Natural killer cell treated with Interleukin-12 subunit alpha and Interleukin-12 subunit beta and Interleukin-15 and Interleukin-18, amount 100 ng/mL, for 72 hours (primary cell): ENCODE measurements at places on chromosomes 2 and 18.

GRCh38 chr2:235773188-235773928, 279.5 kb downstream of the AGAP1 start:
- H3K4me1 ChIP-seq: no peaks in the 10 kb centered on the region
- no peak for DNase-seq
- H3K27me3 ChIP-seq: no peaks in the 10 kb centered on the region
- no peak overlapping the region for H3K27ac ChIP-seq

- no peak for DNase-seq
- no peaks in the 10 kb centered on the region for H3K4me1 ChIP-seq
- H3K4me3 ChIP-seq: no peak overlapping the region
Measured at GRCh38 chr2:2662847-2663356, 331.8 kb upstream of the MYT1L start.

DNA sequence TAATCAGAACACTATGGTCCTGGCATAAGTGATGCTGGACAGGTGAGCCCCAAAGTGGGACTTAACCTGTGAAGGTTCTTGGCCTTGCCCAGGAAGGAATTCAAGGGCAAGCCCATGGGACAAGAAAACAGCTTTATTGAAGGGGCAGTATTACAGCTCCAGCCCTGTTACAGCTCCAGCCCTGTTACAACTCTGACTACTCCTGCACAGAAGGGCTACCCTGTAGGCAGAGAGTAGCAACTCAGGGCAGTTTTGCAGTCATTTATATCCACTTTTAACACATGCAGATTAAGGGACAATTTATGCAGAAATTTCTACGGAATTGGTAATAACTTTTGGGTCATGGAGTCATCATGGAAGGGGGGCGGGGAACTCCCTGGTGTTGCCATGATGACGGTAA, 15.7 kb downstream of the IL37 start:
- no peaks in the 10 kb centered on the region for H3K36me3 ChIP-seq
- no peak for DNase-seq
- no peak overlapping the region for H3K4me3 ChIP-seq
- H3K27me3 ChIP-seq: peaks cover 3% of the 10 kb centered on the region
- no peak overlapping the region for H3K27ac ChIP-seq

DNA sequence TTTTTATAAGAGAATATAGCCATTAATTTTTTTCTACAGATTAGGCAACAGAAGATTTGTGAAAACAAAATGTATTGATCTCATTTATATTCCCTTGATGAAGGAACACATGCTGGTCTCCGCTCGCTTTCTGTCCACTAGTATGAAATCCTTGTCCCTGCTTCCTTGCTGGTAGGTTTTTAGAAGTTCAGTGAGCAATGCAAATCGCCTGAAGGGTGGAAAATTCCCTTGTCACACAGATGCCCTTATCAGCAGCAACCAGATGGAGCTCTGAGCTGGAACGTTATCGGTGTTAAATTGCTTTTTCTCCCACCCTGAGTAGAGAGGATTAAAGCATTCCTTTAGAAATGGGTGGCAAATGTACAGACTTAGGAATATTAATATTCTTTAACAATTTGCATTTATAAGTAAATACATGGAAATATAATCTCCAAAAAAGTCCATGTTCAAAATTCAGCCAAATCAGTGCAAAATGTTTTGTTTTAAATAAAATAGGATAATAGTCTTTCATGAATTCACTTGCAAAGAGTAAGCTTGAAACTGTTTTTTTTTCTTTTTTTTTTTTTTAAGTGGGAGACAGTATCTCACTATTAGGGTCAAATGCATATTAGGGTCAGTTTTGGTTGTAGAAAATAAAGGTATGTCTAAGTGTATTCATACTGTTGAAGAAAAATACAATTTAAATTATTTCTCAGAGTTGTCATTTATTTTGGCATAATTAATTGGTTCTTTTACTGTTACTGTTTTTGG, 164.0 kb upstream of the MYO3B start:
- DNase-seq: no peak
- peaks cover 5% of the 10 kb centered on the region for H3K36me3 ChIP-seq
- H3K4me1 ChIP-seq: no peaks in the 10 kb centered on the region
- no peak overlapping the region for H3K27ac ChIP-seq

- H3K36me3 ChIP-seq: no peaks in the 10 kb centered on the region
- H3K4me3 ChIP-seq: no peak overlapping the region
- no peak for DNase-seq
- H3K4me1 ChIP-seq: no peaks in the 10 kb centered on the region
- peaks cover 59% of the 10 kb centered on the region for H3K27me3 ChIP-seq
Measured at GRCh38 chr2:219684721-219685689, 57.6 kb downstream of the SLC4A3 start.

DNA sequence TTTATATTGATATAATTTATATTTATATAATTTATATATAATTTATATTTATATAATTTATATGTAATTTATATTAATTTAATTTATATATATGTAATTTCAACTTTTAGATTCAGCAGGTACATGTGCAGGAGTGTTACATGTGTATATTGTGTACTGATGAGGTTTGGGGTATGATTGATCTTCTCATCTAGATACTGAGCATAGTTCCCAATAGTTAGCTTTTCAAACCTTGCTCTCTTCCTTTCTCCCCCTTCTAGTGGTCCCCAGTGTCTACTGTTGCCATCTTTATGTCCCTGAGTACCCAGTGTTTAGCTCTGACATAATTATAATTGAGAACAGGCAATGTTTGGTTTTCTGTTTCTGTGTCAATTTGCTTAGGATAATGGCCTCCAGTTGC, 1335.3 kb upstream of the CDH2 start:
- H3K4me1 ChIP-seq: no peaks in the 10 kb centered on the region
- DNase-seq: no peak
- H3K27ac ChIP-seq: no peak overlapping the region
- H3K4me3 ChIP-seq: no peak overlapping the region
- no peaks in the 10 kb centered on the region for H3K27me3 ChIP-seq

DNA sequence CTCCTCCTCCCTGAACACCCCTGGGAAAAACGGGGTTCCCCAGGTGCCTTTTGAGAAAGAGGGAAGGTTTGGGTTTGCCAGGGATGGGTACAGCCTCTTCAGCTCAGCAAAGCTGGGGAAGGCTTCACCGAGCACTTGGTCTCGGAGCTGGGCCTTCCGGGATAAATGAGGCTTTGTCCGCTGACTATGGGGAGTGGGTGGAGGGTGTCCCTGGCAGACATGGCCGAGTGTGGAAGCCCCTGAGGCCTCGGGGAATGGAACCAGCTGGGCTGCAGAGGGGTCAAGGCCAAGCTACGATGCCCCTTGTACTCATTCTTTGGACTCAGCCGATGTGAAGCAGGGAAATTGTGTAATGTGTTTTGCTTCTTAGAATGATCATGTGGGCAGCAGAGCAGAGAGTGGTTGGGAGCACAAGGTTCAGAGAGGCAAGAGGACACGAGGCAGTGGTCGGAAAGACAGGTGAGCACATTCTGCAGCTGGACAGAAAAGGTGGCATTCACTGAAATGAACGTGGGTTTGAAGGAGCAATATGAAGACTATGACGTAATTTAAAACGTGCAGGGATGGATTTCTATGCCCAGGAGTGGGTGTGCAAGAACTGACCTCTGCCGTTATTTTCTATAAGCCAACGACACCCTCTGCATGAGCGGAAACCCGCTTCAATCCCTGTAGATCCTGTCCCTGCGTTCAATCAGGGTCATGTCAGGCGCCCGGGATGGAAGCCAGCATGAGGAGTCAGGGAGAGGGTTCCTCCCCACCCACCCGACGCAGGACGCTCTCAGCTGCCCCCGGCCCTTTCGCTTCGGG, 142.6 kb downstream of the PXDN start:
- no peaks in the 10 kb centered on the region for H3K4me1 ChIP-seq
- no peak overlapping the region for H3K27ac ChIP-seq
- no peaks in the 10 kb centered on the region for H3K36me3 ChIP-seq
- H3K27me3 ChIP-seq: no peaks in the 10 kb centered on the region
- no peak for DNase-seq

DNA sequence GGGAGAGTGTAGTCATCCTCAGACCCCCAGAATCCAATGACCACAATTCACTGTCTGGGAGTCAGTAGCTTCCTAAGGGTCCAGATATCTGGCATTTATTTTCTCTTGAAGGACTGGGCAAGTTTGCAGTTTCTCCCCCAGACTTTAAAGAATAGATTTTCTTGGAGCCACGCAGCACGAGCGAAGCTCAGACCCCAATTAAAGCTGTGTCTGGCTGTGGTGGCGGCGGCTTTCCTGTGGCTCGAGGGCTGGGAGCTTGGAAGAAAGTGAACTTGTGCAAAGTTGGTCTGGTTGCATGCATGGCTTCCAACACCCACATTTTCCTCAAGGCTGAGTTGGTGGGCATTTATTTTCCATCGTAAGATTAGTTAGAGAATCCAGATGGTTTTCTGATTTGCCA, 105.0 kb downstream of the ACKR3 start:
- DNase-seq: no peak
- no peak overlapping the region for H3K4me3 ChIP-seq
- no peak overlapping the region for H3K27ac ChIP-seq

- H3K4me3 ChIP-seq: no peak overlapping the region
- peaks cover 8% of the 10 kb centered on the region for H3K27me3 ChIP-seq
- no peaks in the 10 kb centered on the region for H3K4me1 ChIP-seq
- no peak overlapping the region for H3K27ac ChIP-seq
- no peak for DNase-seq
Measured at GRCh38 chr2:136538489-136538888, 226.9 kb upstream of the THSD7B start.

GRCh38 chr18:5515011-5515784, 28.6 kb downstream of the EPB41L3 start:
- no peak overlapping the region for H3K4me3 ChIP-seq
- peaks cover 4% of the 10 kb centered on the region for H3K4me1 ChIP-seq

DNA sequence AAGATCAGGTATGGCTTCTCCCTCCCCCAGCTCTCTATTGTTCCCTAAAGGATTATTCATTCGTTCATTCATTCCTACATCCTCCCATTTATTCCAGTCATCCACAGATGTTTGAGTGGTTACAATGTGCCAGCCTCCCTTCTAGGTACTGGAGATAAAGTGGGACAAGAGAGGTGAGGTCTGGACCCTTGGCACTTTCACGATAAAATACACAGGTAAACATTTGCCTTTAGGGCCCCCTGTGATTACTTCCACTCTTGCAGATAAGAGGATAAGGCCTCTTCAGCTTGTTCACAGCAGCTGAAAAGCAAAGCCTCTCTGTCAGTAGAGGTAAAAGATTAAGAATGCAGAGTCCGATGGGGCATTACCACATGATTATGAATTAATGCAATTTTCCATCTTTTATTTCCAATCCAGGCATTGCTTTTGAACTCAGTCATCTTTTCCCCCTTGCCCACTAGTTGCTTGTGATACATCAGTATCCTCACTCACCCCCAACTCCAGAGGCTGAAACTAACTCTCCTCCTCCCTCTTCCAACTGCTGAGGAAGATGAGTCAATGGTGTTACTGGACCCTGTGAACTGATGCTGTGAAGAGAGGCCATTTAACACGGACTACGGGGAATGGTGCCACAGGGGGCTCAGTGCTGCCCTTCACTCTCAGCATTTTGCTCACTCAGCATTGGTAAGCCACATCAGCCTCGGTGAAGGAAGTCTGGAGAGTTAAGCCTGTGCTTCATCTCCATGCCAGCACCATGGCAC, 1.1 kb upstream of the DPP4 start:
- DNase-seq: no peak
